Activated CD4-positive, CD25-positive, alpha-beta regulatory T cell (primary cell): ENCODE measurements at places on chromosomes 1 and 21.

DNA sequence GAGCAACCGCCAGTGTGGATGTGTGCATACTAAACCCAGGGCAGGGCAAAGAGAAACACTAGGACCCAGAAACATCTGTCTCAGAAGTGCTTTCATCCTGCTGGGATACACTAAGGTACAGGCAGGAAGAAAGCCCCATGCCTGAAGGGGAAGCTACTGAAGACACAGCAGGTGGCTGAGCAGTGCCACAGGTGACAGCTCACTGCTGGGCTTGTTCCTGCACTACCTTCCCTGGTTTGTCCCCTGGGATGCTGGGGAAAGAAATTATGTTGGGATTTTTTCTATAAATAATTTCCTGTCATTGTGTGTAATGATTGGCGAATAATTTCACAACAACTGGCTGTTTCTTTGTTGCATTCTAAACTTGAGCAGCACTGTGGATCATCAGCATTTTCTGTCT is 245.3 kb upstream of the RAB4A start:
- DNase-seq = no peak

DNA sequence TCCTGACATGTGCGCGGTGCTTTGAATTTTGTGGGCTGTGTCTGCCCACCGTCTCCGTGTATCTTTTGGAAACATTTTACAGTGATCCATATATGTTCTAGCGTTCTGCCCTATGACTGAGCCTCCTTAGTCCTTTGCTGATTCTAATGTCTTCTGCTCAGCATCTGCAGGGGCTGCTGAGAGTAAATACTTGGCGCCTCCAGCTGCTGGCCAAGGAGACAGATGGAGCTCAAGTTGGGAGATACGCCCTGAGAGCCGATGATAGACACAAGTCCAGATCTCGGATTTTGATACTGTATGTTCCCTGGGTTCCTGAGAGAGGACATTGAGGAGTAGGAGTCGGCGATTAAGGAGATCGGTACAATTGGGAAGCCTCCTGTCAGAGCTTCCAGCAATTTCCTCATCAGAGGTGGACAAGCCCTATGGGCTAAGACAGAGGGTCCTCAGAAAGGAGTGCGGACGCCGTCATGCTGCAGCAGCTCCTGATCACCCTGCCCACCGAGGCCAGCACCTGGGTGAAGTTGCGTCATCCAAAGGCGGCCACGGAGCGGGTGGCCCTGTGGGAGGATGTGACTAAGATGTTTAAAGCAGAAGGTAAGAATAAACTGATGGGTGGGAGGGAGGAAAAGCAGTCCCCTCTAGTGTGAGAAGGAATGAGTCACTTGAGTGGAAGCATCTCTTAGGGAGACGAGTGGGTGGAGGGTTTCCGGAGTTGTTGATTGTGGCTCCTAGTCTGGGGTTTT is 390 bp downstream of the ZFP69B start:
- DNase-seq = peak; percentile 45

DNA sequence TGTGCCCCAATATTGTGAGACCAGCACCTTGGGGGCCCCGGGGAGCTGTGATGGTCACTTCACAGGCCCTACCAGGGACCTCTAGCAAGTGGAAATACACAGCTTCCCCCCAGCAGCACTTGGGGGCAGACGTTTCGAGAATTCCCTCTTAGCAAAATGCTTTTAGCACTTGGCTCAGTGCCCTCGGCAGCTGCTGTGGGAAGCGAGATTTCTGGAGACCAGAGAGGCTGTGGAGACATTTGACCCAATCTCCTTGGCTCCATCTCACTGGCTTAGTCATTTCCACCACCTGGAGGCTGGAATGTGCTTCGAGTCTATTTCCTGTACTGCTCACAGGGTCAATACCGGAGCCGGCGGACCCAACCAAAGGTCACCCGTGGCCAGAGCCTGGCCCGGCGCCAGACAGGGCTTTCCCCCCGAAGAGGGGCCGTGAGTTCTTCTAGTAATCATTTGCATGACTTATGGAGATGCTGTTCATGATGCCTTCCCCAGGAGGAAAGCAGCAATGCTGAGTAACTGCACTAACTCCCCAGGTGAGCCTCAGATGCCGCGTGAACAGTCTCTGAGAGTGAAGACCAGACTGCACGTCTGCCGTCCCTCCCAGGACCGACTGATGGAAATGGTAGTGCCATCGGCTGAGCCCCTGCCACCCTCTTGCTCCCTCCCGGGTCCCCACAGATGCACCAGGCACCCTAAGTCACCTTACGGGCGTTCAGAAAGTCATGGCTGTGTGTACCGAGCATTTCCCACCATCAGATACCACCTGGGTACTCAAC is 4.4 kb upstream of the C2CD2 start:
- no peak for DNase-seq

DNA sequence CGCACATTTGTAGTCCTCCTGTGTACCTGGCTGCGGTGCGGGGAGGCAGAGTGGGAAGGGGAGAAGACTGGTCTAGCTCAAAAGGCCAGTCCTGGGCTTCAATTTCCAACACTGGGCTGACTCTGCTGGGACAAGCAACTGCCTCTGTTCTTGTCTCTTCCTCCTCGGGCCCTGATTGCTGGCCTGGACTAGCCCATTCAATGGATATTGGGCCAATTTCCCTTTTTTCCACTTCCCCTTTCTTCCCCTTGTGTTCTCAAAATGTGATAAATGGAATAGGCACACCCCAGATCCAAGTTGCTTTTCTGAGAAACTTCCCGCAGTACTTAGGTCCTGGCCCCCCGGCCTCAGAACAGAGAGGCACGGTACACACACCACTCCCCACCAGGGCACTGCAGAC is 48.2 kb downstream of the SPSB1 start:
- no peak for DNase-seq

GRCh38 chr1:239976130-239976968 is 115.3 kb upstream of the FMN2 start:
- no peak for DNase-seq

DNA sequence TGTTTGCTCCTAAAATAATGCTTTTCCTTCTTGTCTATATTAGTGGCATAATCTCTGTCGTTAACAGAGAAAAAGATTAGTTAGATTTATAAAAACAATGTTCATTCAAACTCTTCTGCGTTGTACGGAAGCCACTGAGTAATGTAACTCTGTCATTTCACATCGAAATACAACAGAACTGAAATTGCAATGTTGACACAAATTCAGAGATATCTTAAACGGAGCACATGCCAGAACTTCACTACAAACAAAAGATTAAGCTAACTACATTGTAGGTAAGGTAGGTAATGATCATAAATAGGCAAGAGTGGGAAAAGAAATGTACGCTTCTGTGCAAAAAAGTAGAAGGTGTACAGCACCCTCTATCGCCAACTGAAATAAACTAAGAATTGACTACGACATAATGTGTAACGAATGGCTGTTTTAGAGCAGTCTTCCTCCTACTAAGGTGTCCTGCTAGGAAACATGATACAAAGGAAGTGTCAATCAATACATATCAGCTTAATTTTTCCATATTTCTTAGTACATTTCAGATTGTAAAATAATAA is 56.6 kb downstream of the PCNX2 start:
- DNase-seq = no peak

- no peak for DNase-seq
Measured at GRCh38 chr1:177753655-177754054, 216.2 kb downstream of the SEC16B start.

DNA sequence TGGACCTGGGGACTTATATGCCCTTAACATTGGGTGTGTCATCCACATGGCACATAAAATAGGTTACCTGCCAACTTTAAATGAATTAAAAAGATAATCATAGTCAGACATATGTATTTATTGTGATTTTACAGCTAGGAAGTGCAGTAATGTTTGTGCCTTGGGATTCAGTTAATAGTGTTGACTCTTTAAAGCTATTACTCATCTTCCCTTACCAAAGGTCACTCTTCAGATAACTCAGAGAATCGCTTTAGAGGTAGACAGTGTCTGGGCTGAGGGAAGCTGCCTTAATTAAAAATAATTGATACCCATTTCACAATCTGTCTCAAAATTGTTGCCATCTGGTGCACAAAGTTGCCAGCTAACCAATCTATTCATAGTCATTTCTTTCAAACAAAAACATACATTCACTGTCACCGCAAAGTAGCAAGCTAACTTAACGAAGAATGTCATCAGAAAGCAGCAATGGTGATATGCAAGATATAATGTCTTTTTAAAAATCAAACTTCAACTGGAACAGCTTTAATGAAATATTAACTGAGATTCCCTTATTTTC is 3.0 kb upstream of the KRTAP15-1 start:
- no peak for DNase-seq

DNA sequence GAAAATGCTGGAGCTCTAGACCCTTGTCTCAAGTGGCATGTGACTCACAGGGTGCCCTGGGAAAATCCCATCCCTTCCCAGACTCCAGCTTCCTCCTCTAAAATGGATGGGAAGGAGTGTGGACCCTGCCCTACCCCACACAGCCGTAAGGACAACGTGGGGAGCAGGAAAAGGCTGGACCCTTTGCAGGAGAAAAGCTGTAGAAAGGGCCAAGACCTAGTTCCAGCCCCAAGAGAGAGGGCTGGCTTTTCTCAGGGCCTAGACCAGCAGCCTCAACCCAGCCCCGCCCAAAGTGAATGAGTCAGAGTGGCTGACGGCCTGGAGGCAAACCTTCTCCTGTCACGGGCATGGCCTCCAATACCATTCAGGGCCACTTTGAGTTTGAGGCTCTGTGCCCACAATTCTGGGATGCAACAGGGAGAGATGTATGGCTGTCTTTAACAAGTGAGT is 1.1 kb downstream of the LAMB3 start:
- DNase-seq = peak; percentile 15

GRCh38 chr21:45154511-45155508 is 80.4 kb downstream of the ADARB1 start:
- DNase-seq = no peak

DNA sequence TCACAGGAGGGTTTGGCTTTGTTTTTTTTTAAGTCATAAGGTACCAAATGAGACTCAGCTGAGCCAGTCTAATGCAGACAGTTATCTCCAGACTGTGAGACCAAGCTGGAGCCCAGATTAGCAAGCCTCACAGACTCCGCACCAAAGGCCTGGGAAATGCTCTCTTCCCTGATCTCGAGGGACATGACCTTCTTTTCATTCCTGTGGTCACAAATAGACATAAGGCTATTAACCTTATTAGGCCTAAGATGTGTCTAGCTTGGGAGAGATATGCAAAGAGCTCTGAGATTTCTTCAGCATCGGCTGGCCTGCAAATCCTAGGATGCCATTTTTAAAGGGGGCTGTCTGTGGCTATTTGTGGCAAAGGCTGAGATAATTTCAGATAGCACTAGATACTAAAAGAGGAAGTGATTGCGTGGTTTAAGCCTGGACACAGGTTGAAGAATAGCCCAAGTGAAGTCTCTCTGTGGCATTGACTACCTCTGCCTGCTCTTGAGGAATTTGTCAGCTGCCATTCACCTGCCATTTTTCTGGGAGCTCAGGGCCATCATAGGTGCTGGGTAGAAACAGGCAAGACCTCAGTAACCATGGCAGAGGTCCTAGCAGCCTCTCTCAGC is 301.3 kb downstream of the SIPA1L2 start:
- DNase-seq = no peak

GRCh38 chr1:151479462-151479861 is 20.2 kb upstream of the POGZ start:
- DNase-seq = no peak
